ENCODE measurements at places on chromosomes 12 and 14.

DNA sequence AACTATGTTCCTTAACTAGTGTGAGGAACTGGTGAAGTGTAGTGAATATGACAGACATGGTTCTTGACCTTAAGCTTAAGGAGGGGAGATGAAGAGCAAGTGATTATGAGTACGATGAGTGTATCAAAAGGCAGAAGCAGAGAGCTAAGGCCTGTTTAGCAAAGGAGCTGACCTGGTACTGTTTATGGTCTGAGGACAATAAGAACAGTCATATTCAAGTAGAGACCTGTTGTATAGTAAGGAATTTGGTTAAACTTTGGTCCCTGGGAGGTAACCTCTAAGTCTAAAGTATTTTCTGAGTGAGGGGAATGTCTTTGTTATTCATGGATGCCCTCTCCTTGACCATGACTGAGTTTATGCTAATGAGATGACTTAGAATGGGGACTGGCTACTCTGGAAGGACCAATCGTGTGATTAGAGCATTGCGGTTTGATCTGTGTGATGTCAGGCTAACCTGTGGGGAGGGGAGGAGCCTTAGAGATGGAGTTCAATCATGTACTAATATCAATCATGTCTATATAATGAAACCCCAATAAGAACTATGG, 389.3 kb downstream of the BMP4 start:
- no peak for DNase-seq

DNA sequence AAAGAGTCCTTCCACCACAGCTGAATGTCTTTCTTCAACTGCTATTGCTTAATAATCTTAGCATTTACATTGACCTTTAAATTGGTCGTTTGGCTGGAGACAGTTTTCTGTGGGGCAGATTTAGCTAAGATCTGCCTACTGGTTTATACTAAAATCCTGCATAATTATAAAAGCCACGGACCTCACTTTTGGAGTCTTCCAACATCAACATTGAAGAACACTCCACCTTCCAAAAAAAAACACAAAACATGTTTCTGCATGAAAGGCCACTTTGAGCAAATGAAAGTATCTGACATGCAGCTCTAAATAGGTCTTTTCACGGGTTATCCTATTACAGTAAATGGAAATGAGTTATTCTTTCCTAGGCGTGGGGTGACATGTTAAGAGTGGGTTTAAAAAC, 57.0 kb upstream of the KRR1 start:
- no peak for DNase-seq

DNA sequence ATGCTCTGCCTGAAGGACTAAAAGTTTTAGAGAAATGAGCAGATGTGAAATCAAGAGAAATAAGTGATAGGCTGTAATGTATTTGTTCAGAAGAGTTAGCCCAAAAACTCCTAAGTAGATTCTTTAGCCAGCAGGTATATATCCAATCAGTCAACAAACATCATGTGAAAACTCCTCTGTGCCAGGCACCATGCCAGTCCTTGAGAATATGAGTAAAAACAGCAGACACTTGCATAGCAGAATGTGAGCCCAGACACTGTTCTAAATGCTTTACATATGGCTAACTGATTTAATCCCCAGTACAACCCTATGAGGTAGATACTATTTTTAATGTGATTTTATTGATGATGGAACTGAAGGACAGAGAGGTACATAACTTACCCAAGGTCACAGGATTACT, 329.8 kb downstream of the PAWR start:
- no peak for DNase-seq

DNA sequence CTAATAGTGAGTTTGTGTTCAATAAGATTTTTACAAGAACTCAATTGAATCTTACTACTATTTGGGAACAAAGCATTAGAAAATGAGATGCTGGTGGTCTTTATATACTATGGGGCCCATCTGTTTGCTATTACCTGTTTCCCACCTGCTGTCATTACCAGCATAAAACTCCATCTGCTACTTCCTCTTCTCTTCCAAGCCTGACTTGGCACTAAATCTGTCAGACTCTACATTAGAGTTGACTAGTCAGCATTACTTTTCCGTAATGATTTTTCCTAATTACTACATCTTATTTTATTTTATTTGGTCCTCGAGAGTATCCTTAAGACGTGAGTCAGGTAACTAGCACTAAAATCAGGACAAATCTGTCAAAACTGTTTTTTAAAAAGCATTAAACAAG, 68.1 kb upstream of the KRR1 start:
- no peak for DNase-seq

- DNase-seq: no peak
Measured at GRCh38 chr12:110860833-110861296, 14.1 kb downstream of the CCDC63 start.

DNA sequence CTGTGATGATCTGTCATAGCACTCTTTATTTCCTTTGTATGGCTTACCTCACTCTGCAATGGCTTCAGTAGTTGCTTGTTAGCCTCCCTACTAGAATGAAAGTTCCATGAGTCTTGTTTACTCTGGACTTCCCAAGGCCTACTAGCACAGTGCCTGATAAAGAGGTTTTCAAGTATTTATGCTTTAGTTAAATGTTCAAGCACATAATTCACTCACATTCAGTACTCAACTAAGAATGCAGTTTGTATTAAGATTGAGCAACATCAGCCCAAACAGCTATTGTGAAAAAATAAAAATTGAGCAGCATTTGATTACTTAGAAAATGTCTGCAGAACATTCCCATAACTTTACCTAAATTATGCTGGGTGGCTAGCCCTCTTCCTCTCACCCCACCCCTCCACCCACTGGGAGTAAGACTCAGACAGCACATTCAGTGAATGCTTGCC, 158.9 kb upstream of the AMIGO2 start:
- DNase-seq: no peak

DNA sequence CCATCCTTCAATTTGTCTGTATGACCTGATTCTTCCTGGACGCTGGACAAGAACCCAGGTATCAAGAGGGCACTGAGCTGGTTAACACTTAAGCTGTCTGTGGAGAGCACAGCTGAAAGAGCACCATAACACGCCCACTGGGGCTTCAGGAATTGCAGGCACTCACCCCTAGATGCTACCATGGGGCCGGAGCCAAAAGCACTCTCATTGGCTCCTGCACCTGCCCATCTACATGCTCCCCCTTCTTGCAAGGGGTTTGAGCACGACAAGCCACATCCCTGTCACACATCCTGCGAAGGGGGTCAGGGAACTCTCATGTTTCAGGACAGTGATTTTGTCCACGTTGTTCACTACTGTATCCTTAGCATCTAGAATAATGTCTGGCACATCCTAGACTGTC, 35.1 kb upstream of the TBC1D15 start:
- no peak for DNase-seq

DNA sequence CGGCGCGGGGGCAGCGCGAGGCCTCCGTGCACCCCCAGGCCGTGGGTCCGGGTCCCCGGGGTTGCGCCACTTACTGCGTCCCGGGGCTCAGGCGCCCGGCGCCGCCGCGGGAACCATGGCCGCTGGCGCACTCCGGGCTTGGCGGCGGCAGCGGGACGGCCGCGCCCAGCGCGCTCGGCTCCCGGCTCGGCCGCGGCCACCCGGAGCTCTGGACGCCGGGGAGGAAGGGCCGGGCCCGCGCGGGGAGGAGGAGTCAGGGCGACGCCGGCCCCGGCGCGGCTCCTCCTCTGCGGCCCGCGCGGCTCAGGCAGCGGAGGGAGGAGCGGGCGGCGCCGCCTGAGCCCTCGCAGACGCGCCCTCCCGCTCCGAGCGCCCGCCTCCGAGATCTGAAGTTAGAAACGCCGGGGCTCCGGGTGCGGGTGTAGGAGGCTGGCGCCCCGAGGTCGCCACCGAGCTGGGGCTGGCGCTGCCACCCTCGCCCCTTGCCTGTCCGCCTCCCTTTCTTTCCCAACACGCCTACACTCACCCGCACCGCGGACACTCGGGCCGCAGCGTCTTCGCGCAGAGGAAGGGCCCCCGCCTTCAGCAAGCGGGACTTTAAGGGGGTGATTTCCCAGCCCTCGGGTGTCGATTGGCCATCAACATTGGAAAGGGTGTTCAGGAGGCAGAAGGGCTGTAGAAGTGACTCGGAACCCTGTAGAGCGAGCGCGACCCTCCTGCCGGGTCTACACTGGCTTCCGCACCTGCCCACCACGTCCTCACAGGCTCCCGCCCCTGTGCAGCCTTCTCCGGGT, at the start of gene NIN:
Gene NIN (minus strand): TSS at position 231 of the 794 bp plus-strand sequence. CDS start 9,106 bp downstream, outside the sequence.
- DNase-seq: peak; percentile 83

DNA sequence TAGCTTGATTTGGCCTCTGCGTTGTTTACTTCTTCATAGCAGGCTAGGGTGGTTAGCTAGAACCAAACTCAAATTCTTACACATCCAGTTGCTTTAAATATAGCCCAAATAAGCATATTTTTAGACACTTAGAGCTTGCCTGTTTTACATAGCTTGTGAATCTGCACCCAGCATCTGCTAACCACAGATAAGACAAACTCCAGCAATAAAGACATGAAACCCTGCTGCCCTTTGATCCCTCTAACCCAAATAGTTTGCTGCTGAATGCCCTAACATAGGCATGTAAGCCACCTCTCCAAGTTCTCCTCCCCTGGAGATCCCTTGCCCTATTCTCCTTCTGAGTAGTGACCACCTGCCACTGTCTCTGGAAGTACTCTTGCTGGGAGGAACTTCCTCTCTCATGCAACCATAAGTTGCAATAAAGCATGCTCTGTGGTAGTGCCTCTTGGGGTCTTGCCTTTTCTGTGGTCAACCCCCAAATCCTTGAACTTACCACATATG, 185.6 kb downstream of the TMEM117 start:
- DNase-seq: no peak

- no peak for DNase-seq
Measured at GRCh38 chr12:9706086-9706685, 26.7 kb downstream of the CLECL1 start.

DNA sequence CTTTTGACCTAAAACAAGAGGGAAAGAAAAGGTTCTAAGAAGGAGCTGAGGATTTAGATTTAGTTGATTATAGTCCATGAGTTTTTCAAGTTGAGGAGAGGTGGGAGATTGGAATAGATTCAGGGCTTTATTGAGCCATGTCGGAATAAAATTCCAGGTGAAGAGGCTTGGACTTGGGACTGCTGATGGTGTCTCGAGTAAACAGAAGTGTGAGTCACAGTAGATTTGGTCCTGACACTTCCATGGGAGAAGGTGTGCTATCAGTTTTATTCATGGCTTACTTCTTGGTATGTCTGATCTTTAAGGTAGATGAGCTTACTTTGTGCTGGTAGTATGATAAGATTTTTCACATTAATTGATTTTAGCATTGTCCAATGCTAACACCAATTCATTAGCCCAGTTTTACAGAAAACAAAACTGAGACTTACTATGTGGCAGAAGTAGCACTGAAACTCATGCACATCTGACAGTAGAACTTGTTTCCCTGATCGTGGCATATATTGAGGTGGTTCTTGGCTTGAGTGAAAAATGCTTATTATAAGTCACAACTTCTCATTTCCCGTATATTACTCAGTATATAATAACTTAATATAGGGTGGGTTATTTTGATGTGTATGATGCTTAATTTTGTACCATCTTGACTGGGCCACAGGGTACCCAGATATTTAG, 172.4 kb upstream of the IGF1 start:
- DNase-seq: no peak

GRCh38 chr12:95881331-95881955, 22.7 kb downstream of the SNRPF start:
- no peak for DNase-seq

DNA sequence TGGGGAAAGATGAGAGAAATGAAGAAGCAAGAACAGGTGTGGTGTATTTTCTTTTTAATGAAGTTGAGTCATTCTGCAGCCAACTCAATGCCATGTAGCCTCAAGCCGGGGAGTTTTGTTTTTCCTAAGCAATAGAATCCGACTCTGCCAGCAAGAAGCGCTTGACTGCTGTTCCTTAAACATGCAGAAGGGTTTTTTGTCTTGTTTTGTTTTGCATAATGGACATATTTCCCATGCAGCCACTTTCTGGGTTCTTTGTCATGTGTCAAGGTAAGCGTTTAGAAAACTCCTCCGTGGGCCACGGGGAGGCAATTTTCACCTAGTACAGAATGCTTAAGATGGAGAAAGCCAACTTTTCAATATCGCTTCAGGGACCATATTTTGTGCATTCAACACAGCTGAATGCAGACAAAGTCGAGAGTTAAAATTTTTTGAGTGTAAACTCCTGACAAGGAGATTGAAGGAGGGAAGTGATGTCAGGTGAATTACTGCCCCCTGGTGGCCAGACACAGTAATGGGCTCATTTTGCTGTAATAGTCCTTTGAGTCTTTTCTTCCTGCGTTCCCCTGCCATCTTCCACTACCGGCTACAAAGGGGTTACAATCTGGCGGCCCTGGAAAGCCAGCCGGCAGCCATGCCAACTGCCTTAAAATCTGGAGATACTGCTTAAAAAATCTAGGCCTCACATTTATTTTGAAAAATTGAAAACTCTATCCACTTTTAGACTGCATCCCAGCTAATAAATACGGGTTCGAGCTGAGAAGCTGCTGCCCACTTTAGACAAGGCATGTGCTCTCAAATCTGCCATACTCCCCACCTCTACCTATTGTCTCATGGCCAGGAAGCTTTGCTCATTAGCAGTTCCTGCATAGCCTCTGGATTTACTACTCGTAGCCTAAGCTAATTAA, 3.2 kb upstream of the FICD start:
- peak; percentile 69 for DNase-seq

DNA sequence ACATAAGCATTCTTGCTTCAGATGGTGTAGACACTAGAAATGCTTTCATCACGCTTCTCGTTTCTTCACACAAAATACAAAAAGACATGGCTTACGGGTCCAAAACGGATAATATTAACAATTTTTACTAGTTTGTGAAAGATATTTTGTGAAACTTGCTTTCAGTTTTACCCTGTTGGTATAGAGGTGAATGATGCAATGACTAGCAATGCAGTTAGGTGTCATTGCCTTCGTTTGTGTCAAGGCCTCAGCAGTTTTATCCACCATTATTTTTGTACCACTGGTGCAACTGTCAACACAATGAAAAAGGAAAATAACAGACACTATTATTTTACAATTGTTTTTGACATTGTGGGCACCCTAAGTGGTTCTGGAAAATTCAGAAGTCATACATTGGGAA, 323.0 kb downstream of the FLRT2 start:
- no peak for DNase-seq

DNA sequence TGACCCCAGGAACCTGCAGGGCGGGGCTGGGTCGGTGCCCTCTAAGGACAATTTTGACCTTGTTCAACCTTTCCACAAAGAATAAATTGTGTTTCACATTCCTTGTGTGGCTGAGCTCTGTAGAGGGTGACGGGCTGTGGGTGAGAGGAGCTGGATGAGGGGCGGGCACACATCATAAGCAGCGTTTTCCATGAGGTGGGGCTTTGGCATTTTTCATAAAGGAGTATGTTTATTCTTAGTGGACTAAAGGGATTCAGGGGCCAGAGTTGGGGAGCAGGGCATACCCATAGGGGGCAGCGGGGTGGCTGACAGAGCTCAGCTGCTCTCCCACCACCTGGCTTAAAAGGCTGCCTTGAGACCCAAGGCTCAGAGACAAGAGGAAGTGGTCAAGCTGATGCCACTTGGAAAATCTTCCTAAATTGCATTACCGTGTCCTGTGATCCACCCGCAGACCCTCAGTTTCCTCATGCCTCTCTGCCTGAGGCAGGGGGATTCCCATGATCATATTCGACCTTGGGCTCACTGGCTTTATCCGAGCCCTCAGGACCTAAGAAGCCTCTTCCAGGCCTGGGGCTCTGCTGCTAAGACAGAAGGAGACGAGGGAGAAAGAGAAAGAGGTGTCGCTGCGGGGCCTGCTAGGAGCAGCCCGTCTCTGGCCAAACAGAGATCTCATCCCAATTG, 11.4 kb downstream of the MMP14 start:
- DNase-seq: peak; percentile 68

Measured in left hindlimb (tissue), 1 donor.